NCI-H146 (cell line): ENCODE measurements at places on chromosomes 6 and 20.

- no peak for DNase-seq
These were observed 20.8 kb downstream of the PANK2 start for GRCh38 chr20:3909952-3910366.

DNA sequence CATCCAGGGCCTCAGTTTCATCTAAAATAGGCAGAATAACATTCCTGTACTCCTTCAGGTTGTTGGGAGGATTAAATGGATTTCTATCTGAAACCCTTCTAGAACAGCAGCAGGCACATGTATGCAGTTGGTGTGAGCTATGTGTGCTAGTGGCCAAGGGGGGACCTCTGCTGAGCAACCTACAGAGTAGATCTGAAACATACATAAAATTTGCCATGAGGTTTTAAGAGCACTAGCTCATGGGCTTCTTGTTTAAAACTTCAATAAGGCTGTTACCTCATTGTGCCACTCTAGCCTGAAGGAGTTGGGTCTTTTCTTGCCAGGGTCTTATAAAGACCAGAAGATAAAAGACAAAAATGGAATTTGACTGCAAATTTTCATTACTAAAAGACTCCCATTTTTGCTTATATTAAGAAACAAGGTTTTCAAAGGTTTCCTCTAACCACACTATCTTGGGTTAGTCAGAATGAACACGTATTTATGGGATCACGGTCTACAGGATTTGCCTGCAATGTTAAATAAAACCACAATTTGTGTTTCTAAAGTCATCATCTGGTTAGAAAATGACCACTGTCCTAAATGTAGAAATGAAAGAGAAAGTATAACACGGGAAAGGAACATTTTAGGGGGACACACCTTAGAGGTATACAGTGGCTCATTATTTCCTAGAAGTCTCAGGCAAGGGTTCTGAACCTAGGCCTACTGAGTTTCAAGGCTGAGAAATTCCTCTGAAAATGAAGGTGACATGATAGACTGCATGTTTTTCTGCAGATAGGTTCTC, 144.9 kb upstream of the OLIG3 start:
- no peak for DNase-seq

DNA sequence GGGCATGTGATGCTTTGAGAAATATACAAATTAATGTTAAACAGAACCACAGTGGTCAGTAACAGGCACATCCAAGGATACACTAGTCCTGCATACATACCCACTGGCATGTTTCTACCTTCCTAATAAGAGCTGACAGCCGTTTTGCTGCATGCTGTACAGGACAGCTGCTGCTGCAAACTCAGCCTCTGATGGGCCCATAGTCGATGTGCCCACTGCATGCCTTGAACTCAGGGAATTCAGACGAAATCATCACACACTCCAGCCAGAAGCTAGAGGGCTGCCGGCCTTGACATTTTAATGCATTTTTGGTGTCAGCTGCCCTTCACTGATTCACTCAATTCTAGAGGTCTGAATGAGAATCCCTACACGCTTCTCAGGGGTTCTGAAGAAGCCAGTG, 29.3 kb downstream of the FKBP1A start:
- DNase-seq = no peak

DNA sequence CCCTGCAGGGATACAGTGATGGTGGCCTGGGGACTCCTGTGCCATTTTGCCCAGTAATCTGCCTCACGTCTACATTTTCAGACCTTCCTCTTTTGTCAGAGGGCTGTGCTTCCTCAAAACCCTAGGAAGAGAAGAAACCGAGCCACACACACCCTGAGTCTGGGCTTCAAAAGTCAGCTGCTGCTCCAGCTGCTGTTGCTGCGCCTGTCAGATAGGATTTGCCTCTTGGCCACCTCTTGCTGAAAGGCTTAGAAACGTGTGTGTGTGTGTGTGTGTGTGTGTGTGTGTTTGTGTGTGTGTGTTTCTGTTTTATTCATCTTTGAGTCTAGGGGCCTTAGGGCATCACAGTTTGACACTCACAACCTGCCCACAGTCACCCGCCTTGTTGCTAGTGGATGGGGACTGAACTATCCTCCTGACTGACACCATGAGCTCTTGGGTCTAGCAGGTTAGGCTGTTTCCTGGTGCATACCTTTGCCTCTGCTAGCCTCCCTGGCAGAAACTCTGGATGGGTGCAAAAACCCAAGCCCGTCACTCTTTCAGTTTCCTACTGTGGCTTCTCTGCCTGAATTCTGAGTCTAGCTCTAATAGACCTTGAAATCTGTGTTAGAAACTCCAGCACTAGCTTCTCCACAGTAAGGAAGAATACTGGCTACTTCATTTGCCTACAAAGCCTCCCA, 94.9 kb upstream of the CEP85L start:
- DNase-seq = no peak

GRCh38 chr20:45153147-45153546, 21.6 kb upstream of the PI3 start:
- no peak for DNase-seq

DNA sequence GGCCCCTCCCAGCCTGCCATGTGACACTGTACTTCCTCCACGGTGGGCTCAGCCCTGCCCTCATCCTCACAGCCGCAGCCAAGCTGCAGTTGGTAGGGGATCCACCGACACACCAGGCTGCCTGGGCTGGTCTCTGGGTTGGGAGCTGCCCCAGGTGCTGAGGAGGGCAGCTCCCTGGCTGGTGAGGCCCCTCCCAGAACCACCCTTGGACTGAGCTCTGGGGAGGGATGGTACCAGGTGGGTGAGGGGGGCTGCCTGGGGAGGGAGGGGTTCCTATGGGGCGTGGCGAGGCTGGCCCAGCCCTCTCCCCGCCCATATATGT, 185 bp upstream of the TNFRSF6B start:
- DNase-seq = no peak

DNA sequence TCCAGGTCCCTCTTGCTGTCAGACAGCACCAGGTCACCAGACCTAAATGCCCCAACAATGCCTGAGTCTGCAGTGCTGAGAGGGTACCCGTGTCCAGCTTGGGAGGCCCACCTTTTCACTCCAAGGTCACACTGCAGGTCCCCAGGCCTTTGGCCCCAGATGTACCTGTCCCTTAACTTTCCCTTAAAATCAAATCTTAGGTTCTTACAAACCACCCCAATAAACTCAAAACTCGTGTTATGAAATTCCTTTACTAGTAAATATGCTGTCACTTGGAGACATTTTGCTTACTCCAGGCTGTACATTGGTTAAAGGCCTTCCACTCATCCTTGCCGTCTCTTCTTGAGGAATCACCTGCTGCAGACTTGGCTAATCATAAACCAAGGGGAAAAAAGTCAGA, 165.7 kb upstream of the RREB1 start:
- no peak for DNase-seq

GRCh38 chr6:125046107-125046925, 84.1 kb downstream of the RNF217 start:
- no peak for DNase-seq

DNA sequence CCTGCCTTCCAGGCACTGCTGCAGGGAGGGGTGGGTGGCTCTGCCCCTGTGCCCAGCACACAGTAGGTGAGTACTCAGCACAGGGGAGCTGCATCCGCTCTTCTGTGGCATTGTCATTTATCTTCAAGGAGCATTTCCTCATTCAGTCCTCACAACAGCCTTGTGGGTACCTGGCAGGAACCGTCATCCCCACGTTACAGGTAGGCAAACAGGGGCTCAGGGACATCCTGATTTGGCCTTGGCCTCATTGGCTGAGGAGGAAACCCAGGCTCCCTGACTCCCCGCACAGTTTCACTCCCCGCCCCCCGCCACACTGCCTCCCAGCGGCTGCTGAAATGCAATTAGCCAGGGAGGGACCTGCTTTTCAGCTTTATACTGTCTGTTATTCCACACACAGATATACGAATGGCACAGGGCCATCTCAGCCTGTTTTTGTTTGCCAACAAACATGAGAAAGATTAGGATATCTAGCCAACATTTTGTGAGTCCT, 24.2 kb upstream of the PNPLA1 start:
- DNase-seq = no peak

- DNase-seq = no peak
These were observed 4.7 kb downstream of the DNTTIP1 start for GRCh38 chr20:45796337-45797065.

- no peak for DNase-seq
These were observed 77.0 kb downstream of the PLCB1 start for GRCh38 chr20:8209061-8209460.
